Right ventricle myocardium superior (tissue), 1 donor: ENCODE measurements at places on chromosomes 16 and 17. TPM values are rescaled to one million over a fixed set of nuclear protein-coding genes. Genes with fewer than 3 reads are reported as not detected.

Gene TNP2
- not detected for total RNA-seq

Gene LRRC75A
- 0.40 TPM for total RNA-seq

Gene TMEM235
- total RNA-seq = not detected

- DNase-seq = no peak
These were observed 4.4 kb downstream of the SOX9 start for GRCh38 chr17:72125226-72125651.

DNA sequence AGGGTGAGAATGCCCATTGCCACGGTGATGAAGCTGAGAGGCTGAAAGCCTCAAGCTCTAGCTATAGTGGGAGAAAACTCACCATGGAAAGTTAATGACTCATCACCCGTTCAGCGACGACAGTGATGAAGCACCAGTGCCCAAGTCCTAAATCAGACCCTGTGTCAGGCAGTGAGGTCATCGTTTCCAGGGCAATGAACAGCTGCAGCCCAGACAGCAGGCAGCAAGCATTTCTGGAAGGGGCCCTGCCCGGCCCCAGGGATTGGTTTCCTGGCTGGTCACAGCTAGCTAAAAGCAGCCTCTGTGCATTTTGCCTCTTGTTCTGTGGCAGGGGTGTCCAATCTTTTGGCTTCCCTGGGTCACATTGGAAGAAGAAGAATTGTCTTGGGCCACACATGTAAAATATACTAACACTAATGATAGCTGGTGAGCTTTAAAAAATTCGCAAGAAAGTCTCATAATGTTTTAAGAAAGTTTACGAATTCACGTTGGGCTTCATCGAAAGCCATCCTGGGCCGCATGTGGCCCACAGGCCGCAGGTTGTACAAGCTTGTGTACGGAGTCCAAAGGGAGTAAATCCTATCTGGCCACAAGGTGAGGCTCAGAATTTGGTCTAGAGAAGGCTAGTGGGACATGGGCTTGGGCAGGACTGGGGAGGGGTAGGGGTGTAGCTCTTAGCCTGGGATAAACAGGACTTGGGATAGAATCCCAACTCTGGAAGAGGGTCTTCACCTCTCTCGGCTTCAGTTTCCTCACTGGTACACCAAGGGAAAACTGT is 40.6 kb downstream of the MIS12 start:
- peak; percentile 73 for DNase-seq

GRCh38 chr17:42865638-42866094 is 14.7 kb downstream of the AOC3 start:
- no peak for DNase-seq

DNA sequence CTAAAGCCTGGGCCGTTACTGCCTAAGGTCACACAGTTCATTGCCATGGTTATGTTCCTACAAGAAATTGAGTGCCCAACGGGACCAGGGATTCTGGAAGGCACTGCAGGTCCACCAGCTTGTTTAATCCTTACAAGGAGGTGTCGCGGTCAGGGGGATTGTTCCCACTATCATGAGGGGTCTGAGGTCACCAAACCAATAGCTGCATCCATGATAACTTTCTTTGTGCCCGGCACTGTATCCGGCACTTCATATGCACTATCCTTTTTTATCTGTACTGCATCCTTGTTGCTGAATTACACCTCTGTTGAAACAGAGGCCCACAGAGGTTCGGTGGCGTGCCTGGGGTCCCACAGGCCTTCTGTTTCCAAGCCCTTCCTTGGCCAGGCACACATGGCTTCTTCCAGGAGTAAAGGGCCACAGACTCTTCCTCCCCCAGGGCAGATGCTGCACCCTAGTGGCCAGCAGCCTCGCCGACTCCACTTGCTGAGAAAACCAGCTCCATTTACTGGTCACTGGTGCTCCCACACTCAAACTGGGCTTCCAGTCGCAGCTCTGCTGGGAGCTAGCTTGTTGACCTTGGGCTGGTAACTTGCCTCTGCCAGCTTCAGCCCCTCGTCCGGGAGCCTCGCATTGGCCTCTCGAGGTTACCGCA is 82.0 kb upstream of the PLCG2 start:
- DNase-seq = peak; percentile 62

GRCh38 chr17:68277807-68278206 is 13.1 kb downstream of the SLC16A6 start:
- no peak for DNase-seq

DNA sequence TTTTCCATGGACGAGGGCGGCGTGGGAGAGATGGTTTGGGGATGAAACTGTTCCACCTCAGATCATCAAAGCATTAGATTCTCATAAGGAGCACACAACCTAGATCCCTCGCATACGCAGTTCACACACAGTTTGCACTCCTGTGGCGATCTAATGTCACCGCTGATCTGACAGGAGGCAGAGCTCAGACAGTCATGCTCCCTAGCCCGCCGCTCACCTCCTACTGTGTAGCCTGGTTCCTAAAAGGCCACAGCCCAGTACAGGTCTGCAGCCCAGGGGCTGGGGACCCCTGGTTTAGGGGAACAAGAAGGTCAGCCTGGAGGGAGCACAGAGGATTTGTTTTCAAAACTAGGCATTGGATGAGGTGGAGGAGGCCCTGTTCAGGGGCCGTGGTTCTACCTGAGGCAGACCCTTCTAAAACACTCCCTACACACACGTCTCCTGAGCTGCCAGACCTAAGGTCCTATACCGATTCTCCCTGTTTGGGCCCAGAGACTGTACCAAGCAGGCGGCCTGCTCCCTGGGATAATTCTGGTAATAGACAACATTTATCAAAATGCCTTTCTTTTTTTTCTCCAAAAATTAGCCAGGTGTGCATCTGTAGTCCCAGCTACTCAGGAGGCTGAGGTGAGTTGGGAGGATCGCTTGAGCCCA is 38.6 kb downstream of the AXIN2 start:
- DNase-seq = no peak

GRCh38 chr17:76529224-76530094 is 8.1 kb downstream of the CYGB start:
- DNase-seq = peak; percentile 94

- no peak for DNase-seq
These were observed 756 bp downstream of the KLHL11 start for GRCh38 chr17:41864498-41864835.

- no peak for DNase-seq
These were observed 41.6 kb downstream of the OR3A1 start for GRCh38 chr17:3256575-3256974.

GRCh38 chr16:54208237-54208636 is 78.3 kb downstream of the IRX3 start:
- no peak for DNase-seq

GRCh38 chr16:86158688-86159360 is 259.9 kb downstream of the IRF8 start:
- DNase-seq = no peak

DNA sequence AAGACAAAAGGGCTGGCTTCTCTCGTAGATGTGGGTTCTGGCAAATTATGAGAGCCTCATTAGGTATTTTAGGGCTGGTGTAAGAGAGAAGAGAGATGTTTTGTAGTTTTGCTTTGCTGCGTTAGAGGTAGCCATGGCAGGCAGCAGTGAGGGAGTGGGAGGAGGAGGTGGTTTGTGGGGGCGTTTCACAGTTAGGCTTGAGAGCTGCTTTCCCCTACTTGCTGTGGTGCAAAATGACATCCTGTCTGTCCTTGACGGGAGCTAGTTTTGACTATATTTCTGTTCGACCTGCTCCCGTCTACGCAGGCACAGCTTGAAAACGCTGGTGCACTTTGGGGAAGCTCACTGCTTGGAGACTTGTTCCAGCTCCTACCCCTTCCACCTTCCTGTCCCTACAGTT is 75.5 kb downstream of the SLC5A11 start:
- DNase-seq = no peak

DNA sequence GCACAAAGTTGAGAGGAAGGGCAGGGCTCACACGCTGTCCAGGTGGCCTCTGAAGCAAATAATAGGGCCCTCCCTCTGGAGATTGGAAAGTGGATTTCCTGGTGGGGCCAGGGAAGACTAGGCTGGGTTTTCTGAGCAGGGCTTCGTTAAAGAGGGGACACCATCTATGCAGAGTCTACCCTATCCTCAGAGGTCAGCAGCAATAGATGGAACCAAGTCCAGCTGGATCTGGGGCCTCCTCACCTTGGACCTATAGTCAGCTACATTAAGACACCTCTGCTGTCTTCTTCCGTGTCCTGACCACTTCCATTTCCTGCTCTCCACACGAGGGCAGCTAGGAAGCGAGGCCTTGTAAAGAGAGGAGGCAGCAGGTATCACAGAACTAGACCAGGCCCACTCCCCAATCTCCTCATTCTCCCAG is 14.7 kb upstream of the ST6GALNAC1 start:
- no peak for DNase-seq

DNA sequence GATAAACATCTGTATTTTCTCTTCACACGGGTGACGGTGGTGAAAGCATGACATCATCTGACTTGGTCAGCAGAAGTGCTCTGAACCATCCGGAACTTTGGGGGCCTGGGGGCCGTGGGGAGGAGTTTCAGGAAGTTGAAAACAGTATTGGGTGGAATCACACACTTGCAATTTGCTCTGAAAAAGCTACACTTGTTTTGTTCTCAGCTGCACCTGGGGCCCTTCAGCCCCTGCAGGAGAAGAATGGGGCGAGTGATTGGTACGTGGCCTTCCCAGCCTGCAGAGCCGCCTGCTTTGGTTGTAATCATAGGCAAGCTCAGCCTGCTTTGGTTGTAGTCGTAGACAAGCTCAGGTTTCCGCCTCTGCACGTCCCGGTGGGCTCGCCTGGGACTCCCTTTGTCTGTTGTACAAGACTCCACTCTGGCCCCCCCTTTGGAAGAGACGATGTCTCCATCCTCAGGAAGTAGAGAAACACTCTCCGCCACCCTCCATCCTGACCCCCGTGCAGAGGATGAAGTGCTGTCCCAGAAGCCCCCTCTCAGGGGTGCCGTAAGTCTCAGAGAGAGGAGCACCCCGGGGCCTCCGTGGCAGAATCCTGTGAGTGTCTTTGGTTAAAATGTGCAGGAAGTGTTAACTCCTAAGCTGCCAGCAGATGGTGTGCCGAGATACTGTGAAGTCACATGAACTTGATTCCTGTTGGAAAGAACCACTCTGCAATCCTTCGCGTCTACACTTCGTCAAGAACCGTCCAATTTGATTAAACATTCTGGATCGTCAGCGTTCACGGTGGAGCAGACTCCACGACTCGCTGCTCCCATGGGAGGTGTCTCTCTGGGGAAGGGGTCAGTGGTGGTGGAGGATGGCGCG is 5.4 kb downstream of the BANP start:
- DNase-seq = peak; percentile 69

DNA sequence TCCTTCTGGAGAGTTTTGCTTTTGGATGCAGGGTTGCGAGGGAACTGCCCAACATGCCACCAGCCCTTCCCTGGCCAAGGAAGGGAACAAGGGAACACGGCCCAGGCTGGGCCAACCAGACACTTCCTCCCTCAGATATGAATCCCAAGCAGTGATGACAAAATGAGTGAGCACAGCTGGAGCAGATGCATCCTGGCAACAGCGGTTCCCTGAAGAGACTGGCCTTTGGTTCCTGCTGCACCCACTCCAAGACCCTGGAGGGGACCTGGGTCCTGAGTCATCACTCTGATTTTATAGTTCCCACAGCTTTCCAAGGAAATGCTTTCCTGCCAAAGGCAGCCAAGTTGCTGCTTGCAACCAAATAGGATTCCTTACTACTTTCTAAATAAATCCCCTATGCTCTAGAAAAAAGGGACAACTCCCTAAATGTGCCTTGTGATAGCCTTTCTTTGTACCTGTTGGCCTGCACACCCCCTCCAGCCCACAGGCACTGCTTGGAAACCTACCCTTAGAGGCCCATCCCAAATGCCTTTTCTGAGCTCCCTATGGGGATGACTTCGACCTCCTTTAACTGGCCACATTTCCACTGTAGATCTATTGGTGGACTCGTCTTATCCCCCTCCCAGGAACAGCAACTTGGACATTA is 5.3 kb downstream of the ST3GAL2 start:
- peak; percentile 79 for DNase-seq

DNA sequence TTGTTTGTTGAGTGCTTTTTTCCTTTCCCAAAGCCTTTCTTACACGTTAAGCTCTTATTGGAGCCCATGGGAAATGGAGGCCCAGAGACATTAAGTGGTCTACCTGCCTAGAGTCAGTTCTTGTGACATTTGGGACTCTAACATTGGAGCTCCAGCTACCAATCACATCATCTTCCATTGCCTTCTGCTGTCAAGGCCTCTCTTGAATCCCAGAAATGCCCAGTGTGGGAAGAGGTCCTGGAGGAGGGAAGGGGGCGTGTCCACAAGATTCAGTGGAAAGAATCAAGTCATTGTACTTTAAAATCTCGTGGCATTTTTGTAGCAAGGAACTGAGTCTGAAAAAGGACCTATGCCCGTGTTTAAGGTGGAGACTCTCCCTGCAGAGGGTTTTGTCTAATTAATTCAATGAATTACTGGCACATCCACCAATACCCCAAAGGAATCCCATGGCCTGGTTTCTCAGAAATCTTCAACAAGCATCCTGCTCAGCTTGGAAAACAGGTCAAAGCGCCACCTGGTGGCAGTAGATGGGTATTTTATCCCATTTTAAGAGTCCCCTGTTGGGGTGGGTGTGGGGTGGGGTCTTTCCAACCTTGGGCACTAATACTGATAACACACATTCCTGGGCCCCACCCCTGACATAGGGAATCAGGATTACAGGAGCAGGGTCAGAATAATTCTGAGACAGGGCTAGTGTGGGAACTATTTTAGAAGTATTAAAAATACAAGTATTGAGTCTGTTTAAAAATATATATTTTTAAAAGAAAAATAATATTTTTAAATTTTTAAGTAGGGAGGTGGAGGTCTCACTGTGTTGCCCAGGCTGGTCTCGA is 24.6 kb downstream of the GPT2 start:
- DNase-seq = no peak

GRCh38 chr17:76266244-76266938 is 1.2 kb downstream of the UBALD2 start:
- no peak for DNase-seq

DNA sequence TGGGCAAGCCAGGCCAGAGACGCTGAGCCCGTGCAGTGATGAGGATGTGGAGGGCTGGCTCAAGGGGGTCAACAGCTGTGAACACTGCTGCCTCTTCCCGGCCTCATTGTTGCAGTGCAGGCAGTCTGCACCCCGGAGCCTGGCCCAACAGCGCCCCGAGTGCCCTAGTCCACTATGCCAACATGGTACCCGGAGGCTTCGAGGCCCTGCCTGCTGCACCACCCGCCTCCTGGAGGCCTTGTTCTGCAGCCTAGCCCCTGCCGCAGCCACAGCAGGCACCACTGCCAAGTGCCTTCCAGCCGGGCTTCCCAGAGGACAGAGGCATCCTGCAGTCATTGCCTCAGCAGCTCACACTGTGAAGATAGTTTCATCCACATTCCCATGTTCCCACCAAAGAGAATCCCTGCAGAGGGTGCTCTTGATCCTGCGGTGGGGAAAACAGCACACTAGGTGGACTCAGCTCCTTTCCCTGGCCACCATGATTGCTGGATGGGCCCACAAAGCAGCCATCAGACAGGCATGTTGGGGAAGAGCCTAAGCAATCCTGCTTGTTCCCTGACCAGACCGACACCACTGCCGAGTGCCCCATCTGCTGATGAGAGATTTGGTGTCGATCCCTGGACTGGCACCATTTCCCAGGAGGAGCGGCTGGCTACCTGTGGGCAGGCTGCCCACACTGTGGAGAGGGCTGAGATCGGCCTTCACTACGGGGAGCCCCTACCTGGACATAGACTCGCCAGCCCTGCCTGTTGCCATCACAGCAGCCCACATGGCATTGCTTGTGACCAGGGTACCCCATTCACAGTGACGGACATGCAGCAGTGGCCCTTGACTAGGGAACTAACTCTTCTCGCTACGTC is 44.9 kb downstream of the USP22 start:
- DNase-seq = no peak
